ENCODE measurements at places on chromosomes 4 and X.

GRCh38 chr4:41236032-41236431, 20.7 kb upstream of the UCHL1 start:
- no peak for DNase-seq

- DNase-seq = no peak
Observed at GRCh38 chrX:120768254-120768653, 107.4 kb downstream of the CT47B1 start.

DNA sequence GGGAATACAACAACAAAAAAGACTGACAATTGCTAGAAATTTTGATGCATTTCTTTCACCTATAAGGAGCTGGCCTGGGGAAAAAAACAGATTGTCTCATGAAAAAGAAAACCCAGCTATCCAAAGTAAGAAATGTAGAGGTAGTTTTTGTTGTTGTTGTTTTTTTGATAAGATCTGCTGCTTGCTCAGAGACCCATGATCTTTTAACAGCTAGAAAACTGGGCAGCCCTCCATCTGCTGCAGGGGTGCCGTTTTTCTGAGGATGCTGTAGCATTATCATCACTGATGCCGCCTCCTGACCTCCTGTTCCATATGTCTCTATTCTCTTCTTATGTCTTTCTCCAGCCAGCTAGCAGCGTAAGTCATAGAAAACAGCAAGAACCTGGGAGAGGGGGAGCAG, 98.3 kb downstream of the BMPR1B start:
- DNase-seq = no peak

- no peak for DNase-seq
Observed at GRCh38 chr4:6092971-6093370, 74.7 kb upstream of the C4orf50 start.

GRCh38 chr4:123564758-123565346, 168.3 kb downstream of the SPRY1 start:
- DNase-seq = peak; percentile 61
